ENCODE measurements at places on chromosomes 2 and 18.

DNA sequence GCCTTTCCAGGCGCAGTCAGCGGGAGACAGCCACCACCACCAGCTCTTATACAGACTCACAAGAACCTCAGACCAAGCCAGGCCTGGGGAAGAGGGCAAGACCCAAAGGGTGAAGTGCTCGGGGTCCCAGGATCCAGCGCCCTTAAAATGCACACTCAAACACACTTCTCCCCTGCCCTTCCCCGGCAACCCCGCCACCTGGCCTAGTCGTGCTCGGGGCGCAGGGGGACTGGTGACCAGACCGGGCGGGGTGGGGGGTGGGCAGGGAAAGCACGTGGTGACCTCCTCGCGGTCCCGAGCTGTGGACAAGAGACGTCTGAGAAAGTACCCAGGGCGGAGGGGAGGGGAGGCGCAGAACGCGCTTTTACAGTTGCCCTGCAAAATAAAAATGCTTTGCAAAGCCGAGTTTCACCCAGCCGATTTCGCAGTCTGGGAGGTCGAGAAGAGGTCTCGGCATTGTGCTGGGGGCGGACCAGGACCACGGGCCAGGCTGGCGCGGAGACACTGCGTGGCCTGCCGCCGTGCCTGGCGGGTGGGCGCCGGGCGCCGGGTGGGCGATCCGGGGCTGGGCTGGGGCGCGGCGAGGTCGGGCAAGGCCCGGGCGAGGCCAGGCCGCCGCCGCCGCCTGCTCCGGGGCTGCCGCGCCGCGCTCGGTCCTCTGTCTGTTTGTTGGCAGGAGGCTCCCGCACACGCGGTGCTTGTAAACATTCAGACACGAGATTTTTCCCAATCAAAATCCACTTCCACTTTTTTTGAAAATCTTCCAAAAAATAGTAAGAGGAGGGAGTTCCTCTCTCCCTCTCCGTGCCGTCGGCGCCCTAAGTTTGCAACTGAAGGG lies 2.0 kb downstream of the BCL11A start:
- DNase-seq: no peak

DNA sequence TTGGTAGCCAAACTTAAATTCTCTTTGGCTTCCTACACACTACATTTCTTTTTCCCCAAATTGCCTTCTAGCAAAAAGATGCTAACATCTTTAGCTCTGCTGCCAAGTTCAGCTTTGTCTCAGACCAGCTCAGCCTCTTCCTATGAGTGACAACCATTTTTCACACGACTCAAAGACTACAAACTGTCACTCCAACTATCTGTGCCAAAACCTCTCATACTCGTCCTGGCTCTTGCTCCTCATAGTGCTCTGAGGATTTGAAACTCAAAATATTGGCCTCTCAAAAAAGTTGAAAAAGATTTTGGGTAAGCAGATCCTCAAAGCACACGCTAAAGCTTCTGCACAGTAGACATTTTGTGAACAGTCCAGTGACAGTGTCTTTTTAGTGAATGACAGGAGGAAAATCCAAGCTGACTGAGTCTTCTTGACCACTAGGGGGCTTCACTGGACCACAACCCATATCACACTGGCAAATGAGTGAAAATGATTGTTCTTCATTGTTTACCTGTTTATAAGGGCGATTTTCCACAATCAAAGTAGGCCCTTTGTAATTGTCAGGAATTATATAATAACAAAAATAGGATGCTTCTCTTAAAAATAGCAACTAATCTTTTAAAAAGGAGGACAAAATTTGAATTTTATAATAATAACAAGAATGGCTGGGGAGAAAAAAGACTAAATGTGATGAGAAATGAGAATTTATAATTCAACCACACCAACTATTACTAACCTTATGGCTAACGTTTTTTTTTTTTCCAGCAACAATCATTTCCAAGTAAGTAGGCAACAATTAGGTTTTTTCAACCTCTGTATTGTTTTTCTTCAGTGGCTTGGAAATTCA lies 85.5 kb upstream of the PGAP1 start:
- peak; percentile 17 for DNase-seq

GRCh38 chr2:127559454-127559853 lies 24.0 kb downstream of the MYO7B start:
- DNase-seq: no peak

DNA sequence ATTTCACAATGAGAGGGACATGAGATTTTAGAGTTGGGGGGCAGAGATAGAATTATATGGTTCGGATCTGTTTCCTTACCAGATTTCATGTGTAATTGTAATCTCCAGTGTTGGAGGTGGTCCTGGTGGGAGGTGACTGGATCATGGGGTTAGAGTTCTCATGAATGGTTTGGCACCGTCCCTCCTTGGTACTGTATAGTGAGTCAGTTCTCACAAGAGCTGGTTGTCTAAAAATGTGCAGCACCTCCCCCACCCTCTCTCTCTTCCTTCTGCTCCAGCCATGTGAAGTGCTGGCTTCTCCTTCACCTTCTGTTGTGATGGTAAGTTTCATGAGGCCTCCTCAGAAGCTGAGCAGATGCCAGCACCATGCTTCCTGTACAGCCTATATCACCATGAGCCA lies 138.1 kb downstream of the SCG2 start:
- DNase-seq: no peak

DNA sequence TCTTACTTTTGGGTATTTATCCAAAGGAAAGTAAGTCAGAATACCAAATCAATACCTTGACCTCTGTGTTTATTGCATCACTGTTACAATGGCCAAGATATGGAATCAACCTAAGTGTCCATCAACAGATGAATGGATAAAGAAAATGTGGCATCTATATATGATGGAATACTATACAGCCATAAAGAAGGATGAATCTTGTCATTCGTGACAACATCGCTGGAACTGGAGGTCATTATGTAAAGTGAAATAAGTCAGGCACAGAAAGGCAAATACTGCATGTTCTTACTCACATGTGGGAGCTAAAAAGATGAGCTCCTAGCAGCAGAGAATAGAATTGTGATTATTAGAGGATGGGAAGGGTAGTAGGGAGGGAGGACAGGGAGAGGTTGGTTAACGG lies 34.6 kb downstream of the LCT start:
- DNase-seq: no peak

GRCh38 chr18:22034276-22034675 lies 135.1 kb upstream of the GATA6 start:
- no peak for DNase-seq

GRCh38 chr2:169360984-169361705 lies 1.2 kb downstream of the LRP2 start:
- DNase-seq: no peak

DNA sequence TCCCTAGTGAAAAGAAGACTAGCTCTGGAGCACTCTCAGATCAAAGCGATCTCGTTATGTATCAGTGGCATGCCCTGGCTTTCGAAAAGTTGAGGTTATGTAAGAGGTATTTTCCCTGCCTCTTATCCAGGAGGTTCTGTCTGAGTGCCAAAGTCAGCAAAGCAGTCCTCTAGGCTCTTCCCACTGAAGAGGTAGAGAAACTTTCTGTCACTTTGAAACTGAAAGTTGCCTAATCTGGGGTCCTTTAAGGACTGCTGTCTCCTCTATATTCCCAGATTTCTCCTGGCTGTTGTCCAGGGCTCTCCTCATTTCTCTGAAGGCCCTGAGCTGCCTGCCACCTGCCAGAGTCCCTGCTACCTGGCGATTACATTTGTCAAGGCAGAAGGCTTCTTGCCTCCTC lies 96.3 kb downstream of the B3GNT2 start:
- no peak for DNase-seq

GRCh38 chr2:45700407-45701013 lies 49.0 kb downstream of the PRKCE start:
- DNase-seq: no peak

DNA sequence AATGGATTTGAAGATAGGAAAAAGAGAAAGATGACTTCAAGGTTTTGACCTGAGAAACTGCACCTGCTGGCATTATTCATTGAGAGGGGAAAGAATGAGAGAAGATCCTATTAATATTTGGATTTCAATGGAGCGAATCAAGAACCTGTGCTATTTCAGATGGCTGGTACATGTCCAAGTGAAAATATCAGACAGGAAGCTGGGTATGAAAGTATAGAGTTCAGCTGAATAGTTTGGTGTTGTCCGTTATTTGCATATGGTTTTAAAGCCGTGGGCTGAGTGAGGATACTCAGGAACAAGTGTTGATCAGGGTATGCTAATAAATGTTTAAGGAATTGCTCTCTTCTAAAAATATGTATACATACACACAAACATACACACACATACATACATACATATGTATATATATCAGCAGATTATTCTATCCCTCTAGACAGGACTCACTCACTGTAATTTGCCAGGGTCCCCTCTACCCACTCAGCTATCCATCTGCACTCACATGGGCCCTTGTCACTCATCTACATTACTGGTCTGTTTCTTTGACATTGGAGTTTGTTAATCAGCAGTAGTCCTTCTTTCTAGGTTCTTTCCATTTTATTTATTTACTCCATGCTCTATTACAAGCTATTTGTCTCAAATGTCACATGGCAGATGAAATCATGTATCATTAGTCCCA lies 33.9 kb upstream of the IKZF2 start:
- DNase-seq: no peak

DNA sequence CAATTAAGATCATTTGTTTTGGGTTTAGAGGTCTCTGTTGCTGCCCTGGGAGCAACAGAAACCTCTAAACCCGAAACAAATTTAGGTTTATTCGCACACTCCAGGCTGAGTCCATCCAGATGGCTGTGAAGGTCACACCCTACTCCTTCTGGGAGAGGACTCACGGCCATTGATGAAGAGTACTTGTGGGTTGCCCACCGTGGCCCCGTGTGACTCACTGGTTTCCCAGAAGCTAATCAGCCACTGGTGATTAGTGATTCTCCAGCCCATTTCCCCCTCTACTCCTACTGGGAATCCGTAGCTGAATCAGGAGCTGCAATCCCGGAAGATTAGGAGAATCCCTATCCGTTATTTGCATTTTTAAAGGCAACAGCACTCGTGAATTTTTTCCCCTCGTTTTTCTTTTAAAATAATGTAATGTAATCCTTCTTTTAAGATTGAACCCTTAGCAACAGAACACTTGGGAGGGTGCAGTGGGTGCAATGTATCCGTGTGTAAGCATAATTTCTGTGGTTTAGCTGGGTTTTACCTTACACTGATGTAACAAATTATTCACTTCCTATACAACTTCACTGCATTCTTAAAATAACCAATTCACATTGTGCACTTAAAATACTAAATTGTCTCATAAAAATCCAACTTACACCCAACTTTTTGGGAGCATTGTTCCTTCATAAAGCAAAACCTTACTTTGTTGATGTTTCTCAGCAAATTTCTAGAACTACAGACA lies 27.5 kb upstream of the EPAS1 start:
- no peak for DNase-seq

GRCh38 chr2:107807988-107808387 lies 18.7 kb upstream of the RGPD4 start:
- no peak for DNase-seq

- DNase-seq: no peak
Measured at GRCh38 chr2:11505652-11506610, 27.9 kb upstream of the GREB1 start.

GRCh38 chr2:221851531-221852045 lies 279.5 kb upstream of the EPHA4 start:
- DNase-seq: no peak

GRCh38 chr2:138630164-138630563 lies 128.6 kb downstream of the SPOPL start:
- DNase-seq: no peak

GRCh38 chr2:225290757-225291400 lies 108.6 kb upstream of the NYAP2 start:
- DNase-seq: no peak

DNA sequence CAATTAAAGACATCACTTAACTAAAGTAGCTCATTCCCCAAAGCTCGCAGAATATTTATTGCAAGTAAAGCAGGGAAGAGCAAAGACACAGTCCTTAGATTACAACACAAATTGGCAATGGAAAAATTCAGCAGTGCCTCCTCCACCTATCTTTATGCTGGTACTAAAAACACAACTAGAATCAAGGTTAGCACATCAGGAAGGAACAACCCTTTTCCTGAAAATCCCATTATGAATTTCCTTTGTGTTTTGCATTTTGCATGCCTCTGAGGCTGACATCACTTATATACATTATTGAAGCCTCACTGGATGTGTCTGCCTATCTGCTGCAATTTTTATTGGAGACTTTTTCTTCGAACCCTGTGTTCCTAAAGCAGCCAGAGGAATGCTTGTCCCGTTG lies 193.8 kb upstream of the STK17B start:
- DNase-seq: no peak

GRCh38 chr2:234438305-234438977 lies 58.4 kb downstream of the ARL4C start:
- DNase-seq: no peak

- no peak for DNase-seq
Measured at GRCh38 chr2:85401844-85402243, 8.3 kb downstream of the CAPG start.

DNA sequence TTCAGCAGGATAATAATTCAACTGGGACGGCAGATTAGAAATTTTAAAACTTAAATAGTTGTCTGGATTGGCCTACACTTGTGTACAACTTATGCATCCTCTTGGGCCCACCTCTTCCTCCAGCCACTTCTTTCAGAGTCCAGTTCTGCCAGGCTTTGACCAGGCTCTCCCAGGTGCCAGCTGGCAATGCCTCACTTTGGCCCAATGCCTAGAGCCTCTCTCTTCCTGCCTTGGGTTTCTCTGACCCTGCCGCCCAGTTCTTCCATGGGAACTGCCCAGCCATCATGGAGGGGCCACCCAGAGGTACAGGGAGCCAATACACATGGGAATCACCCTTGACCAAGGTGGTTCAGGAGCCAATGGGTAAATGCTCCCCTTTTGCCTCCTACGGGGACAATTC lies 135.5 kb downstream of the IRS1 start:
- no peak for DNase-seq

DNA sequence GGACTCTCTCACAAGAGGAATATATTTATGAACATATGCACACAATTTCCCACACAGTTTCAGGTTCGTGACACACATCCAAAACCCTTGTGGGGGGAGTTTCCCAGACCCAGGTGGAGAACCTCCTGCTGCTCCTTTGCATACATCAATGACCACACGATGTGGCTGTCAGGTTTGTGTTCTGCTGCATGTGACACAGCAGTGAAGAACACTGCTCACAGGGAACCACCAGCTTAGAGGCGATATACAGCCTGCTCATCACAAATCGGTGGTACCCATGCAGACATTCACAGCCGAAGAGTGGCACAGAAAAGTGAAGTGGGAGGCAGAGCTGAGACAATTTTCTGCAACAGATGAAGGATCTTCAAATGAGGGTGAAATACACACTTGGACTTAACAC lies 175.6 kb upstream of the ZFP36L2 start:
- DNase-seq: no peak

GRCh38 chr2:14751581-14751980 lies 119.1 kb downstream of the LRATD1 start:
- no peak for DNase-seq

DNA sequence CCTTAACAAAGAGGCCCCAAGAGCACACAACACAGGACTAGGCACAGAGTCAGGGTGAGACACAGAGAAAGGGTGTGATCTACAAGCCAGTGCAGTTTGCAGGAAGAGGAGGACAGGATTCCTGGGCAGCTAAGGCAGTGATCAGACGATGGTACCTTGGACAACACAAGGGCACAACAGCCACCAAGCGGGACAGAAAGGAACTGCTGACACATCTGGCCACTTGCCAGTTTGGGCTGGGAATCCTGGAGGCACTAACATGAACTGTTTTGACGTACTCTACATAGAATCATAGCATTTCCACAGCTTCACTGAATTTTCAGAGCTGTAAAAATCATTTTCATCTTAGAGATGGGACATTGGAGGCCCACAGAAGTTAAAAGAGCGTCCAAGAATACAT lies 221.5 kb upstream of the SLC35G4 start:
- no peak for DNase-seq

Measured in anterior cingulate cortex (tissue), 58 donors.